Kasumi-1 (cell line): ENCODE measurements at places on chromosomes 11 and 22.

- DNase-seq: no peak
Measured at GRCh38 chr11:92671081-92671480, 298.4 kb upstream of the MTNR1B start.

DNA sequence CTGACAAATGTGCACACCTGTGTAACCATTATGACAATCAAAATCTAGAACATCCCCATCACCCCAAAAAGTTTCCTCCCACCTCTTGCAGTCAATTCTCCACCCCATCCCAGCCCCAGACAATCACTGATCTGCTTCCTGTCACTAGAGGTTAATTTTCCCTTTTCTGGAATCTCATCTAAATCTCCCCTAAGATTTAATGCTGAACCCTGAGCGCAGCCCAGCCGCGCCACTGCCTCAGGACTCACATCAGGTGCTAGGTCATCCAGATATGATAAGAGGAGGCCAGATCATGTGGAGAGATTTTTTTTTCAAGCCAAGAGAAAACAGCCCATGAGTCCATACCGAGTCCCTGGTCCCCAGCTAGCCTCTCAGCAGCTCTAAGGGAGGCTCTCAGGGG is 4.3 kb upstream of the TMPRSS13 start:
- no peak for DNase-seq

DNA sequence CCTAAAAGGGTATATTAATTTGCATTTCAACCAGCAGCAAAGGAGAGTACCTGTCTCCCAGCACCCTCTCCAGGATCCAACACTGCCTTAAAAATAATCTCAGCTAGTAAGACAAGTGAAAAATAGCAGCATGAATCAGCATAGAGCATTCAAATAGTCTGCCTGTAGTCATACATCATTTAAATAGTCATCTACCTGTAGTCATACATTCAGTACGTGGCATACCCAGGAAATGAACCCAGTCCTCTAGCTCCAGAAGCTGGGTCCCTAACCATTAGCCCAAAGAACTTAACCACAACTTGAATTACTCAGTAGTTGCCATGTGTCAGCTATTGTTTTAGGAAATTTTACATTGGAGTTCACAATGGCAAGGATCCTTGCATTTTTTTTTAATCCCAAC is 9.3 kb downstream of the TENM4 start:
- DNase-seq: no peak

- no peak for DNase-seq
Measured at GRCh38 chr11:92489826-92490399, 265.3 kb downstream of the FAT3 start.

DNA sequence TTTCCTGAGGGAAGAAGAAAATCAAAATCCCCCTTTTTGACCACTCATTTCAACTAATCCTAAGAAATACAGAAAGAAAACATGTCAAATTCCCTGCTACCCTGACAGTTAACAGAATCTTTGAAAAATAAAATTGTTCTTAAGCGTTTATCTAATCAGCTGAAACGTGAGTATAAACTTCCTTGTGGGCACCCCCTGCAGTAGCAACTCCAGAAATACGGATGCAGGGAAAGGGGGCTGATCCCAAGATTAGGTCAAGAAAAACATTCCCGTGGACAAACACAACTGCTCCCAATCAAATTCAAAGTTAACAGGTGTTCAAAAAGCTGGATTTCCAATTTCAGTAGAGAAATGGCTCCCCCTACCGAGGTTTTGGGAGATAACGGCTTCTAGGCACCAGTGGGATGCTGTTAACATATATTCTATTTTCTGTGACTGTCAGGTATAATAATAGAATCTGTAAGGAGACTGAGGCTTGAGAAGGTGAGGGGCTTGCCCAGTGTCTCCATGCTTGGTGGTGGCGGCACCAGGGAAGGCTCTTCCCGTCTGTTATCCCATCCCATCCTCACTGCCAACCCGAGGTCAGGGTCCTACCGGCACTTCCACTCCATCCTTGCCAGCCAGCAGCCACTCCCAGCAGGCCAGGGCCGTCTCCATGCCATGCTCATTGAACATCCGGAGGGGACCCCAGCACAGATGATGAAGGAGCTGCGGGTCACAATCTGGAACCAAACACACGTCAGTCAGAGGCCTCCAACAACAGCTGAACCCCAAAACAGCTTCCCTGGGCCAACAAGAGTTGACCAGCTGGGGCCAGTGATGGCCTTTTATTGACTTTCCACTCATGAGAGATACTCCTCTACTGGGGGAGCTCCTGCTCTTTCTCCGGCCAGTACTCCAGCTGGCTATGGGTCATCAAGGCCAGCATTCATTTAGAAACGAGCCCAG is 32.0 kb upstream of the SERPIND1 start:
- peak; percentile 56 for DNase-seq

DNA sequence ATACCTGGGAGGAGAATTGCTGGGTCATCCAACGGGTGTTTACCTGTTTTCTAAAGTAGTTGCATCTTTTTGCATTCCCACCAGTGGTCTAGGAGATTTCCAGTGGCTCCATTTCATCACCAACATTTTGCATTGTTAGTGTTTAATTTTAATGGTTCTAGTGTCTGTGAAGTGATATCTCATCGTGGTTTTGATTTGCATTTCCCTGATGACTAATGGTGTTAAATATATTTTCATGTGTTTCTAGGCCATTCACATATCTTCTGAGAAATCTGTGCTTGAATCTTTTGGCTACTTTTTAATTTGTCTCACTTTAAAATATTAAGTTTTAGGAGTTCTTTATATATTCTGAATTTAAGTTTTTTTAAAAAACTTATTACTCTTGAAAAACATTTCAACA is 439.6 kb downstream of the TMEM135 start:
- no peak for DNase-seq

- no peak for DNase-seq
Measured at GRCh38 chr11:124865902-124866851, 945 bp downstream of the ROBO3 start.

GRCh38 chr11:23851216-23851615 is 645.6 kb upstream of the LUZP2 start:
- DNase-seq: no peak

DNA sequence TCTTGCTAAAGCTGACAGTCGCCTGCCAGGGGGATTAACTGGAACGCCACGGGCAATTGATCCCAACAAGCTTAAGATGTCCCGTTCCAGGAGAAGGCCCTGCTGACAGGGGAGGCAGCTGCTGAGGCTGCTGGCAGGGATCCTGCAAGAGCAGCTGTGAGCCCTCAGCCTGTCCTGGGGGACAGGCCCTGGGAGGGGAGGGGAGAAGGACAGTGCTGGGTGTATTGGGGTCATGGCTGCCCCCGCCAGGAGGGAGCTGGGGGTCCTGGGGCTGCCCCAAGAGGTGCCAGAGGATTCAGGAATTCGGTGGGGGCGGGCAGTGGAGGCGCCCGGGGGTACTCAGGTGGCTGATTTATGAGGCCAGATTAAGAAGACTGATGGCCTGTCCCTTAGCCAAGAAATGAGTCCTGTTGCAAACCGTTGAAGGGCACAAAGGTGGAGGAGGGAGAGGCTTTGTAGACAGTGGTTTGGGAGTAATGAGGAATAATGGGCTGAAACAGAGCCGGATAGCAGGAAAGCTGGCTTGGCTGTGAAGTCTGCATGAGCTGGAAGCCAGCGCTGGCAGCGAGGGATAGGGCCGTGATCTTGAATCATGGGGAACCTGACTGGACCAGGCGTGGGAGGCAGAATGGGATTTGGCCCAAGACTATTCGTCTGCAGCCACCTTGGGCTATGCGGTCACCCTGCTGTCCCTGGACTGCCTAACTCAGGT is 133.5 kb downstream of the CACNA1I start:
- DNase-seq: no peak

DNA sequence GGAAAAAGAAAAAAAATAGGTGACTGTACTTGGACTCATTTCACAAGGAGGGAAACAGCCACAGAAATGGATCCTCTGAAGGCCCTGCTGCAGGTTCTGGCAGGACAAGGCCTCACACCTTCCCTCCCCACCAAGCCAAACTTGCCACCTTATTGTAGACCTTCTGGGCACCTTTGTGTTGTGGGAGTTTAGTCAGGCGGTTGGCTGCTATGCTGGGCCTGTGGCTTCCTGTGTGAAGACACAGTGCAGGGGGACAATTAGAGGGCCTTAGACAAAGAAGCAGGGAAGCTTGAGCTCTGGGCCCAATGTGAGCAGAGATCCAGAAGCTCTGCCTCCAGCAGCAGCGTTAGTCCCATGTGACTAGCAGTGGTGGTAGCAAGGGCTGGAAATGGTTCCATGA is 4.2 kb downstream of the RAB1B start:
- no peak for DNase-seq

DNA sequence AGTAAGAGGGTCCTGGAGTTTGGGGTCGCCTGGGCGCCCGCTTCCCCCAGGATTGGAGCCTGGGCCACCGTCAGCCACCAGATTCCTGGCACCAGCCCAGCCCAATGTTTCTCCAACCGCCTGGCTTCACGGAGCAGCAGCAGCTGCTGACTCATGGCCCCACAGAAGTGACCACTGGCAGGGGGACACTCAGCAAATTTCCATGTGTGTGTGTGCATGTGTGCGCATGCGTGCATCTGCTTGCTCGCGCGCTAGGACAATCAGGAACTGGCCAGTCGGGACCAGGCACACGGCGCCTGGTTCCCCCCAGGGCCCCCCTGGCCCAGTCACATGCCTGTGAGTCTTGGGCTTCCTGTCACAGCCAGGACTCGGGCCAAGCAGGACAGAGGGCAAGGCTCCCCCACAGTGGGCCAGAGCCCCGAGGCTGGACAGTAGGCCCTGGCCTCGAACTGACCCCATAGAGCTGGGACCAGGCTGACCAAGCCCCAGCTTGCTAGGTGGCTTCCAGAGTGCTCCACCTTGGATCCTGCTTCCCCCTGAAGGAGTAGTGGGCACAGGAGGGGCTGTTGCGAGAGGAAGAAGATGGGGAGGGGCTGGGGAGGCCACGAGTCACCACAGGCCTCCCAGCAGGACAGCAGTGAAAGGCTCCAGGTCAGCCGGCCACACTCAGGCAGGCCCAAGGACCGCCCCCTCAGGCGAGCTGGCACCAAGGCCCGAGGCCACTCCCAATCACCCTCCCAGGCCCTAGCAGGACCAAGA is 3.2 kb downstream of the CTSD start:
- DNase-seq: no peak

DNA sequence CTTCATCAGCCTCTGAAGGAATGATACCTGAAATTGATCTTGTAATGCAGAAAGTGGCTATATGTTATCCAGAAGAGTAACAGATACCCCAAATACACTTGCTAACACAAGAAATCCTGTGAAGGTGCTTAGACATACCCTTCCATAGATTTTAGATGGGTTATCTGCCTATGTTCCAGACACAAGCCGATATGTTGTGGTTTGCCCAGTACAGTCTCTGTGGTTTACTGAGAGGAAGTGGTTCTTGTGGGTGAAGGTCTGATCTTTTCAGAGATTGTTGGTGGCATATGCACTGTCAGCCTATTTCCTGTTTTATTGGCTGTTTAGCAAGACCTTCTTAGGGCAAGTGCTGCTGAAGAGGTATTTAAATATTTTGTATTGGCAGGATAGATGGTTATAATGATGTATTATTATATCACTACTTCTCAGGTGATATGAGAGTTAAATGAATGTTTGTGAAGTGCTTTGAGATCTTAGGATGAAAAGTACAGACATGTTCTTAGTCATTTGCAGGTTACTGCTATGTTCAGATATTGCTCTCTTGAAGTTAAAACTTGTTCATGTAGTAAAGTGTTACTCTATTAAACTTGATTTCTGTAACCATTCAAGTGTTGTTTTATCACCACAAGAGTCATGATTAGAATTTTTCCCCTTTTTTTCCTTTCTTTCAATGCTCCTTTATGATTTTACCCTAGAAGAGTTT is 8.2 kb downstream of the ARHGEF12 start:
- peak; percentile 82 for DNase-seq

DNA sequence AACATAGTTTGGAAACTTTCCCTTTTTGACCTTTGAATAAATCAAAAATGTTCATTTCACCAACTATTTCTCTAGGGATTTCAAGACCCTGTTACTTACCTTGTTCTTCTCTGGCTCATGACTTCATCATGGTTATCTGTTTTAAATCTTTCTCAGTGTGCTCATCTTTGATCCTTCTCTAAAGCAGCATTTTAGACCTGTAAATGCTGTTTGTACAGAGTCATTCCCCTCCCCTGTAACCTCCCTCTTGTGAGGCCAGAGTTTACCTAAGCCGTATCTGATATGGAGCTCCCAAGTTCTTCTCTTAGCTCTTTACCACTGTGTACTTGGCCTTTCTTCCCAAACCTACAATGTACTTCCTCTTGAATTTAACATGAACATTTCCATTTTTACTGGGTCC is 56.0 kb downstream of the ACER3 start:
- DNase-seq: no peak

DNA sequence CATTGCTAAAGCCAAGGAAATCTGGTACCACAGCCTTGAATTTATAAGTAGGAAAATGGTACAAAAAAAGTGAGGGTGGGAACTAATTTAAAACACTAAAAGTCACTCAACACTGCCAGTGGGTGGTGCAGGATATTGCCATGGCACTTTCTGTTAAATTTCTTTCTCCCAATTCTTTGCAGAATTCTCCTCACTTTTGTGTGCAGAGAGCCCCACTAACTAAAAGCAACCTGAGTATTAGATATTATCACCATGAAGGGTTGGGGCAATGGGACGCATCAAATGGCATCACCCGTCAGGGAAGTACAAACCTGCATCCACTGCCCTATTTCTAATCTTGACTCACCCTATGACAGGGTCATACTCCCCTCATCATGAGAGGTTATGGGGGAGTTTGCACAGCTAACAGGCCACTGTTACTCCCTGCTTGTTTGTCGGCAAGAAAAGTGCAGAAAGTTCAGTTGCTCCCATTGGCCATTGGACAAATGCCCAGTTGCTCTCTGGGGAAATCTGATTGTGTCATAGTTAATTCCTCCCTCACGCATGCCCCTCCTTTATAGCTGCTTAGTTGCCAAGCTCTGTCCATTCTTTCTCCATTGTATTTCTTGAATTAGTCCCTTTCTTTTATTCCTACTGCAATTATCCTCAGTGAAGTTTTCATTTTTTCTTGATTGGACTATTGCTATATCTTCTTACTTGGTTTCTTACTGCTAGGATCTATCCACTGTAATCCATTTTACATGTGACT is 93.8 kb upstream of the BLID start:
- DNase-seq: no peak

DNA sequence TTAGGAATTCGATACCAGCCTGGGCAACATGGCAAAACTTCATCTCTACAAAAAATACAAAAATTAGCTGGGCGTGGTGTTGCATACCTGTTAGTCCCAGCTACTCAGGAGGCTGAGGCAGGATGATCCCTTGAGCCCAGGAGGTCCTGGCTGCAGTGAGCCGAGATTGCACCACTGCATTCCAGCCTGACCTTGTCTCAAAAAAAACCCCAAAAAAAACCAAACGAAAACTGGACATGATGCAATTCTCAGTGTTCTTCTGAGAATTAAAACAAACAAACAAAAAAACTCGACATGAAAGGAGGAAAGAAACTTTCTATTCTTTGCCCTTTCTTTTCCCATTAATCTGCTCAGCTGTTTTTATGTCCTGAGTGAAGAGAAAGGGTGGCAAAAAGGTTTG is 7.4 kb downstream of the MED17 start:
- no peak for DNase-seq

GRCh38 chr11:18710545-18710944 is 12.0 kb downstream of the TMEM86A start:
- DNase-seq: no peak
